ENCODE measurements at places on chromosomes 5 and 9. TPM values are rescaled to one million over a fixed set of nuclear protein-coding genes. Genes with fewer than 3 reads are reported as not detected.

NUTM2F gene
- not detected for total RNA-seq

ORM2 gene
- total RNA-seq = not detected

AHRR gene
- total RNA-seq = 4.9 TPM

DYNC2I2 gene
- 71.7 TPM for total RNA-seq

SOHLH1 gene
- total RNA-seq = not detected
